Activated T-cell treated with anti-CD3 and anti-CD28 coated beads, Interleukin-2, amount 50 U/mL, for 72 hours (primary cell): ENCODE measurements at places on chromosomes 4 and X.

DNA sequence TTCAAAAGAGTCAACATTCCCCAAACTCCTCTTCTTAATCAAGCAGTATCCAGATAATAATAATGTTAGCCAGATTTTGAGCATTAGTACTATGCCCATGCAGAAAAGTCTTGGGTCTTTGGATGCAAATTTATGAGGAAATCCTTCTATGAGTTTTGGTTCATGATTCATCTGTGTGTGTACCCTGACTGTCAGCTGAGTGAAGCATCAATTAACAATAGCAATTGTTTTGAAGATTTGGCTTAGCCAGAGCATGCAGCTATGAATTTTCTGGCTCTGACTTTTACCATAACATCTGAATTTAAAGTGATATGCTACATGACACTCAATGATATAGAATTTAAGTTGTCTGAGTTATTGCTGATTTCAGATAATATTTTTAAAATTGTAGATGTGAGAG, 145.8 kb downstream of the KLHL4 start:
- no peak overlapping the region for H3K4me3 ChIP-seq
- H3K27me3 ChIP-seq: no peaks in the 10 kb centered on the region
- no peak overlapping the region for H3K27ac ChIP-seq
- DNase-seq: no peak
- no peaks in the 10 kb centered on the region for H3K36me3 ChIP-seq
- H3K4me1 ChIP-seq: no peaks in the 10 kb centered on the region

GRCh38 chrX:155997436-155997835, at the start of gene IL9R:
Gene IL9R (plus strand): TSS chrX:155997696. CDS start chrX:155997760, 64 bp downstream.
- H3K4me1 ChIP-seq: peaks cover 19% of the 10 kb centered on the region
- DNase-seq: peak; percentile 65
- peak within 1 kb of the TSS; percentile 32 for H3K27ac ChIP-seq
- H3K36me3 ChIP-seq: no peaks in the 10 kb centered on the region
- H3K4me3 ChIP-seq: peak within 1 kb of the TSS; percentile 64

GRCh38 chr4:6802025-6802424, 19.5 kb downstream of the KIAA0232 start:
- H3K4me1 ChIP-seq: peaks cover 31% of the 10 kb centered on the region
- no peaks in the 10 kb centered on the region for H3K27me3 ChIP-seq
- DNase-seq: no peak
- H3K4me3 ChIP-seq: no peak overlapping the region
- H3K27ac ChIP-seq: no peak overlapping the region

- no peaks in the 10 kb centered on the region for H3K4me1 ChIP-seq
- DNase-seq: no peak
- no peaks in the 10 kb centered on the region for H3K27me3 ChIP-seq
- no peaks in the 10 kb centered on the region for H3K36me3 ChIP-seq
Measured at GRCh38 chr4:13162886-13163285, 321.3 kb downstream of the RAB28 start.

DNA sequence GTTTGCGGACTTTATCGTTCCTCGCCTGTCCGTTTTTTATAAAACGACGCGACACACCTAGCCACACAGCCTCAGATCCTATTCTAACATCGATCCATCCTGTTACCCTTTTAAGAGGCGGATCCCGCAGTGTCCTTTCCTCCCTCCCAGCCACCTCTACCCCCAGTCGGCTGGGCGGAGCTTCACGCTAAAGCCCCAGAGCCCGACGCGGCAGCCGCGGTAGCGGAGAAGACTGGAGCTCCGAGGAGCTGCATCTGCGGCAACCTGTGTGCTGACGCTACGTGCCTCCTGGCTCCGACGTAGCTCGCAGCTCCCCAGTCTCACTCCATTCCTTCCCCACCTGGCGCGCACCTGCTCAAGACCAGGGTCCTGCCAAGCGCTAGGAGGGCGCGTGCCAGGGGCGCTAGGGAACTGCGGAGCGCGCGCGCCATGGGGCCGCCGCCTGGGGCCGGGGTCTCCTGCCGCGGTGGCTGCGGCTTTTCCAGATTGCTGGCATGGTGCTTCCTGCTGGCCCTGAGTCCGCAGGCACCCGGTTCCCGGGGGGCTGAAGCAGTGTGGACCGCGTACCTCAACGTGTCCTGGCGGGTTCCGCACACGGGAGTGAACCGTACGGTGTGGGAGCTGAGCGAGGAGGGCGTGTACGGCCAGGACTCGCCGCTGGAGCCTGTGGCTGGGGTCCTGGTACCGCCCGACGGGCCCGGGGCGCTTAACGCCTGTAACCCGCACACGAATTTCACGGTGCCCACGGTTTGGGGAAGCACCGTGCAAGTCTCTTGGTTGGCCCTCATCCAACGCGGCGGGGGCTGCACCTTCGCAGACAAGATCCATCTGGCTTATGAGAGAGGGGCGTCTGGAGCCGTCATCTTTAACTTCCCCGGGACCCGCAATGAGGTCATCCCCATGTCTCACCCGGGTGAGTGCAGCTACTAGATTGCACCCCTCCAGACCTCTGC, at the start of gene RNF128:
Gene RNF128, plus strand, starts transcription at position 217 of the 953 bp plus-strand sequence. Its CDS starts 213 bp downstream, at position 430.
- DNase-seq: peak; percentile 19
- no peaks in the 10 kb centered on the region for H3K36me3 ChIP-seq
- peak within 1 kb of the TSS; percentile 70 for H3K4me3 ChIP-seq
- no peaks in the 10 kb centered on the region for H3K4me1 ChIP-seq
- H3K27ac ChIP-seq: no peak within 1 kb of the TSS

GRCh38 chrX:125340490-125340889, 20.8 kb downstream of the TEX13C start:
- H3K4me3 ChIP-seq: no peak overlapping the region
- H3K27ac ChIP-seq: no peak overlapping the region
- H3K27me3 ChIP-seq: peaks cover 14% of the 10 kb centered on the region
- H3K4me1 ChIP-seq: no peaks in the 10 kb centered on the region
- H3K36me3 ChIP-seq: no peaks in the 10 kb centered on the region
- no peak for DNase-seq

GRCh38 chrX:100658941-100659381, 15.0 kb downstream of the SRPX2 start:
- no peaks in the 10 kb centered on the region for H3K4me1 ChIP-seq
- H3K36me3 ChIP-seq: no peaks in the 10 kb centered on the region
- DNase-seq: no peak
- H3K27ac ChIP-seq: no peak overlapping the region

DNA sequence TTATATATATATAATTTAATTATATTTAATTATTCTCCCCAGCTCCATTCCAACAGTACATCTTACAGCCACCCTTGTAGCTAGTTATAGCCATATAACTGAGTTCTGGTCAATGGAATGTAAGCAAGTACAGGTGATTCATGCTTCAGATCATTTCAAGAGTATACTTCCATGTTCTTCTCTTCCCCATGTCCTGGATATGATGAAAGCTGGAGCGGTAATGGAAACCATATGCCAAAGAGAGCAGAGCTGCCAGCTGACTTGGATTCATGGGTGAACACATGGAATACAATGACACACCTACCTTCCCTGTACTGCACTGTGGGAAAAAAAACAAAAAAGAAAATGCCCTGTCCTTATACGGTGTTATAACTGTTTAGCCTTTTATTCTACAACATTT, 17.5 kb upstream of the CORIN start:
- no peaks in the 10 kb centered on the region for H3K27me3 ChIP-seq
- no peaks in the 10 kb centered on the region for H3K4me1 ChIP-seq
- H3K4me3 ChIP-seq: no peak overlapping the region

DNA sequence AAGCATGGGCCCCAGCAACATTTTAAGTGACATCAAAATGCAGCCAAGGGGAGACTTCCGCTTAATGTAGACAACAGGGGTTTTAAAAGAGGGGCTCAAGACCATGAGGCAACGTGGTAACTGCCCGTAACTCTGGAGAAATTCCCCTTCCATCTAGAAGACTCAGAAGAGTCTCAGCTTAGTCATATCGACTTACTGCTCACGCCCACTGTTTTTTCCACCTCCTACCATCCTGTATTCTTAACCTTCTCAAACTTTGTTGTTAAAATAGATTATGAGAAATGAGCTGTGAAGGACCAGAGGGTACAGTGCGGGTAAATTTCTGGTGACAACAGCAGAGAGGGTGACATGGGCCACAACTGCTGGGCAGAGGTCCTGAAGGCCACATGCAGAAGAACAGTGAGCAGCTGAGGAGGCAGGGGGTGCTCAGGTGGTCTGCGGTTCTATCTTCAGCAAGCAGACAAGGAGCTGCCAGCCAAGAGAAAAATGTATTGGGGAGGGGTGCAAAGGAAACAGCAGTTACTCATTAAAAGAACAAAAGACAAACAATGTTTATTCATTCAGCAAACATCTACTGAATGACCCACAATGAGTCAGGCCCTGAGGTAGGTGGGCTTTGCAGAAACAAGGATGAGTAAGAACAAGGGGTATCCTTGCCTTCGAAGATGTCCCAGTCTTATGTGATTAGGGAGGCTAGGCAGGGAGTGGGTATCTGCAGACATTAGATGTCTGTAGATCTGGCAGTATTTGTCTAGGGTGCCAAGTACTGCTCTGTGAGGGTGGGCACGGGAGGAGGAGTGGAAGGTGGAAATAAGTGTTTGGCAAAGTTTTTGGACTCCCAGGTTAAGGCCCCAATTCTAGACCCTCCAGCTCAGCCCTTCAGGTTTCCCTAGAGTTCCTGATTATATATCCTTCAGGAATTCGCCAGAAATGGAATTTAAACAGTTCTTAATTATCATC, 175.3 kb downstream of the TSPAN5 start:
- H3K27me3 ChIP-seq: no peaks in the 10 kb centered on the region
- peaks cover 7% of the 10 kb centered on the region for H3K36me3 ChIP-seq
- peaks cover 93% of the 10 kb centered on the region for H3K4me1 ChIP-seq
- H3K4me3 ChIP-seq: peak overlapping the region; percentile 86
- H3K27ac ChIP-seq: peak overlapping the region; percentile 95

GRCh38 chrX:11261260-11261659, 32.0 kb upstream of the AMELX start:
- no peak for DNase-seq
- H3K36me3 ChIP-seq: no peaks in the 10 kb centered on the region
- H3K27me3 ChIP-seq: peaks cover 6% of the 10 kb centered on the region
- no peak overlapping the region for H3K4me3 ChIP-seq

DNA sequence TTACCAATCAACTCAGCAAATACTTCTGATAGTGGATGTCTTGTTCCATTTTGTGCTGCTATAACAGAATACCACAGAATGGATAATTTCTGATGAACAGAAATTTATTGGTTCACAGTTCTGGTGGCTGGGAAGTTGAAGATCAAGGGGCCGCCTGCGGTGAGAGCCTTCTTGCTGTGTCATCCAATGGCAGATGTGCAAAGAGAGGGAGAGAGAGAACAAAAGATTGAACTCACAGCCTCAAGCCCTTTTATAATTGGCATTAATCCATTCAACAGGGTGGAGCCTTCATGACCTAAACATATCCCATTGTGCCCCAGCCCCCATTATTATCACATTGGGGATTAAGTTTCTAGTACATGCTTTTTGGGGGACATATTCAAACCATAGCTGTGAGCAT, 86.1 kb downstream of the ADGRG4 start:
- H3K4me3 ChIP-seq: no peak overlapping the region
- DNase-seq: no peak
- H3K4me1 ChIP-seq: no peaks in the 10 kb centered on the region

GRCh38 chr4:173526027-173526482, 4.0 kb downstream of the HAND2 start:
- no peak for DNase-seq
- peaks cover 93% of the 10 kb centered on the region for H3K27me3 ChIP-seq
- H3K4me1 ChIP-seq: peaks cover 48% of the 10 kb centered on the region
- no peak overlapping the region for H3K4me3 ChIP-seq
- H3K36me3 ChIP-seq: peaks cover 11% of the 10 kb centered on the region

DNA sequence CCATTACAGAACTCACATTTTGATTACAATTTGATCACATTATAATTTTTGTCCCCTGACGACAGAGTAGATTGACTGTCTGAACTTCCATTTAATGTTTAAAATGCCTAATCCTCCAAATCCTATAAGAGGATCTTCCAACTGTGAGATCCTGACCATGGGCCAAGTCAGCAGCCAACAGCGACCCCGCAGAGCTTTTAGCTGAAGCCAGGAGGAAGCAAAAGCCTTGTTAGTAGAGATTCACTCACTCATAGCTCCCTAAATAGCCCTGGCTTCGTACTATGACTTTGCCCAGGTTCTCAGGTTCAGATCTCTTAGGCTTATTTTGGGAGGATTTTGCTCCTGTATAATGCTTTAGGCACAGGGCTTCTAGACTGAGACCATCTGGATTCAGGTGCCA, 413.1 kb downstream of the NKX6-1 start:
- no peaks in the 10 kb centered on the region for H3K36me3 ChIP-seq
- DNase-seq: no peak
- no peaks in the 10 kb centered on the region for H3K4me1 ChIP-seq
- H3K27ac ChIP-seq: no peak overlapping the region
- H3K27me3 ChIP-seq: no peaks in the 10 kb centered on the region
- no peak overlapping the region for H3K4me3 ChIP-seq

GRCh38 chrX:15866147-15866546, 11.5 kb upstream of the AP1S2 start:
- H3K4me1 ChIP-seq: no peaks in the 10 kb centered on the region
- no peak for DNase-seq

DNA sequence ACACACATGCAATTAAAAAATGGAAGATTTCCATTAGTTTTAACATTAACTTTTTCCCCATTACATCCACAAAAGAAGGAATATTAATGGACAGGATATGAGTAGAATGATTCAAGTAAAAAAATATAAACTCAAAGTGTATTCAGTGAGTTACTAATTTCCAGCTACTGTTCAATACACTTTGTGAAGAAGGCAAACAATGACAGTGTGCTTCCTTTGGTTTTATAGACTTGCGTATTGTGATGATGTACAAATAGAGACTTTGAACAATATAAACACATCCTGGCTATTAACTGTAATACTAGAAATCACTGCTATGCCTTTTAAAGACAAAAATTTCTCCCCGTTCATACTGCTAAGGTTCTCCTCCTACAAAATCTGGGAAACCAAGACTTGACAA, 171.4 kb downstream of the ASB9 start:
- no peaks in the 10 kb centered on the region for H3K36me3 ChIP-seq
- no peak for DNase-seq
- H3K4me3 ChIP-seq: no peak overlapping the region
- H3K27me3 ChIP-seq: peaks cover 9% of the 10 kb centered on the region

GRCh38 chrX:134139090-134139489, 97.9 kb upstream of the CCDC160 start:
- peaks cover 55% of the 10 kb centered on the region for H3K27me3 ChIP-seq
- DNase-seq: no peak
- H3K4me3 ChIP-seq: no peak overlapping the region
- H3K27ac ChIP-seq: no peak overlapping the region
- no peaks in the 10 kb centered on the region for H3K36me3 ChIP-seq
- H3K4me1 ChIP-seq: no peaks in the 10 kb centered on the region

- H3K4me3 ChIP-seq: no peak overlapping the region
- no peak overlapping the region for H3K27ac ChIP-seq
- DNase-seq: peak; percentile 15
- no peaks in the 10 kb centered on the region for H3K36me3 ChIP-seq
- H3K27me3 ChIP-seq: peaks cover 48% of the 10 kb centered on the region
- no peaks in the 10 kb centered on the region for H3K4me1 ChIP-seq
Measured at GRCh38 chrX:70664726-70665125, 220.1 kb downstream of the DLG3 start.
